ENCODE measurements at places on chromosomes 12 and 14. TPM values are rescaled to one million over a fixed set of nuclear protein-coding genes. Genes with fewer than 3 reads are reported as not detected.
A peak's percentile ranks its signal among the peaks of the same experiment; 100 is the strongest.

DNA sequence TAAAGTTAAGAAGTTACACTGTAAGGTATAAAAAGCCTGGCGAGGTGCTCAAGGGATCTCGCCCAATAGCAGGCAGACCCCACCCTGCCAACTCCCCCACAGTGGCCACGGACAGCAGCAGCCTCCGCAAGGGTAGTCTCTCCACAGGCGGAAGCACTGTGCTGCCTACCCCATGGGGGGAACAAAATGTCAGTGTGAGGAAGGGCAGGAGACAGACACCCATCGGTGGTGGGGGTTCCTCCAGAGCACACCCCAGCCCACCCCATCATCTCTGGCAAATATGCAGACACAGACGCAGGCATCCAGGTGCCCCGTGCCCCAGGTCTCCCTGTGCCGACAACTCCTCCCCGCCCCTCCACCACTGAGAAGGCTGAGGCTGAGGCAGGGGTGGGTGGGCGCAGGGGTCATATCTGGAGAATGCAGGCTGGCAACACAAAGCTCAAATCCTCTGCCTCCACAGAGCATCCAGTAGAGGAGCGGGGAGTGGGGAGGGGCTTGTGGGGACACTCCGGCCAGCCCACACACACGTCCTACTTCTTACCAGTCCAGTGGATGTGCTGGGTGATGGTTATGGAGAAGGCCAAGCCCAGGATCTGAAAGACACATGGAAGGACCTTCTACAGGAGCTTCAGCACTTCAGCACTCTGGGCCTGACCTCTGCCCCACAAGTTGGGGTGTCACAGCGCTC is 68.3 kb upstream of the DDX11 start:
- no peak for DNase-seq
- peaks cover 15% of the 10 kb centered on the region for H3K27me3 ChIP-seq
- no peak overlapping the region for H3K27ac ChIP-seq
- no peak overlapping the region for H3K4me3 ChIP-seq

- peaks cover 4% of the 10 kb centered on the region for H3K4me1 ChIP-seq
- H3K27ac ChIP-seq, result no peak overlapping the region
- no peaks in the 10 kb centered on the region for H3K36me3 ChIP-seq
Observed at GRCh38 chr14:92753250-92753649, 4.8 kb upstream of the LGMN start.

Gene PRB2
- not detected for total RNA-seq

Gene CAPRIN2
- total RNA-seq, result 35.5 TPM

DNA sequence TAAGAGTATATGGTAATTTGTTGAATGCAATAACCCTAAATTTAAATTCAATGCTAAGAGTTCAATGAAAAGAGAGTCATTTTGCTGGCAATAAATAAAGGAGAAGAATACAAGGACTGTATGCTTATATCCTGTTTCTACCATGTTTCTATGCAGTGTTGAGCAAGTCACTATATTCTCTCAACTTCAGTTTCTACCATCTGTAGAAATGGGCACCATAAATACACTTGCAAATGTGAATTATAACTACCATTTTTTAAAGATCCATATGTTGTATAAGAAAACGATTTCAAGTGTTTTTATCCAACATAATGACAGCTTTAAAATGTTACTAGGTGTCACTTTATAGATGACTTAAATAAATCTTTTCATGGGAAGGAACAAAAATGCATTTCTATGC is 170.3 kb downstream of the CEP128 start:
- no peaks in the 10 kb centered on the region for H3K4me1 ChIP-seq
- no peaks in the 10 kb centered on the region for H3K27me3 ChIP-seq
- H3K27ac ChIP-seq, result no peak overlapping the region
- no peaks in the 10 kb centered on the region for H3K36me3 ChIP-seq
- no peak overlapping the region for H3K4me3 ChIP-seq

Gene KCNK13
- 3.2 TPM for total RNA-seq

GRCh38 chr14:97777622-97778355 is 980.6 kb downstream of the VRK1 start:
- H3K4me3 ChIP-seq, result no peak overlapping the region
- peak overlapping the region; percentile 74 for H3K27ac ChIP-seq
- peaks cover 5% of the 10 kb centered on the region for H3K4me1 ChIP-seq
- peaks cover 4% of the 10 kb centered on the region for H3K36me3 ChIP-seq
- no peak for DNase-seq

- DNase-seq, result no peak
- peak overlapping the region; percentile 81 for H3K27ac ChIP-seq
- peaks cover 31% of the 10 kb centered on the region for H3K4me1 ChIP-seq
- peak overlapping the region; percentile 96 for H3K4me3 ChIP-seq
- peaks cover 17% of the 10 kb centered on the region for H3K36me3 ChIP-seq
Observed at GRCh38 chr14:53954551-53955228, 1.9 kb downstream of the BMP4 start.

GRCh38 chr12:2642176-2642892 is 152.4 kb upstream of the FKBP4 start:
- peak overlapping the region; percentile 30 for H3K27ac ChIP-seq
- no peak for DNase-seq
- H3K4me3 ChIP-seq, result no peak overlapping the region
- H3K27me3 ChIP-seq, result peaks cover 21% of the 10 kb centered on the region
- H3K4me1 ChIP-seq, result no peaks in the 10 kb centered on the region

Gene NRXN3
- total RNA-seq, result 19.8 TPM

- H3K36me3 ChIP-seq, result peaks cover 4% of the 10 kb centered on the region
- H3K4me1 ChIP-seq, result peaks cover 46% of the 10 kb centered on the region
- no peaks in the 10 kb centered on the region for H3K27me3 ChIP-seq
- H3K27ac ChIP-seq, result no peak overlapping the region
- no peak for DNase-seq
- H3K4me3 ChIP-seq, result no peak overlapping the region
Observed at GRCh38 chr12:96215919-96216273, 21.7 kb downstream of the ELK3 start.

Gene KRT78
- total RNA-seq, result 29.1 TPM
